ENCODE measurements at places on chromosomes 12 and 14.

DNA sequence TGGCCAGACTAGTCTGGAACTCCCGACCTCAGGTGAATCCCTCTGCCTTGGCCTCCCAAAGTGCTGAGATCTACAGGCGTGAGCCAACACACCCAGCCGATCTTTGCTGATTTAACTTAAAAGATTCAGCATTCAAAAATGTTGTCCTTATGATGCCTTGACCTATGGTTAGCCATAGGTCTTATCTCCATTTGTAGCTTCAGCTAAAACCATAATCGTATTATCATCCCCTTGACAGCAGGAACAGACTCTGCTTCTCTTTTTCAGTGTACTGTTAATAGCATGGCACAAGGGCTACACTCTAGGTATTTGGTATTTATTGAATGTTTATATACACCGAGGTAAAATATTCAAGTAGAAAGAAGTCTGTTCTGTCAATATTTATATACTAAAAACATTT is 15.3 kb downstream of the CCDC62 start:
- no peak for DNase-seq

GRCh38 chr14:79332504-79333197 is 878.7 kb downstream of the DIO2 start:
- no peak for DNase-seq

GRCh38 chr12:46764005-46764404 is 61.8 kb downstream of the SLC38A4 start:
- no peak for DNase-seq

GRCh38 chr12:85468356-85469157 is 188.5 kb downstream of the ALX1 start:
- DNase-seq, result peak; percentile 4

DNA sequence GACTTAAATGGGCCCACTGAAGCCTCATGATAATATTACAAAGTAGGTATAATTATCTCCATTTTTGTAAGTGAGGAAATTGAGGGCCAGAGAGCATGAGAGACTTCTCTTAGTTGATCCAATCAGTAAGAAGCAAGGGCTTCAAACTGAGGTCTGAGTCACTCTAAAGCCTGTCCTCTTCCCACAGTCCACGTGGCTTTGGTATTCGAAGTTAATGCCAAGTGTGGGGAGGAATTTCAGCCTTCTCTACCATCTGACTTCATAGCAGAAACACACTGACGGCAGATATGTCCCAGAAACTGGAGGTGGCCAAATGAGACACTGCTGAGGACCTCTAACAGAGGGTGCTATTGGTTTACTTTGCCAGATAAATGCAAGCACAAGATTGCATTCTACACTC is 114.4 kb upstream of the OVCH1 start:
- DNase-seq, result no peak

DNA sequence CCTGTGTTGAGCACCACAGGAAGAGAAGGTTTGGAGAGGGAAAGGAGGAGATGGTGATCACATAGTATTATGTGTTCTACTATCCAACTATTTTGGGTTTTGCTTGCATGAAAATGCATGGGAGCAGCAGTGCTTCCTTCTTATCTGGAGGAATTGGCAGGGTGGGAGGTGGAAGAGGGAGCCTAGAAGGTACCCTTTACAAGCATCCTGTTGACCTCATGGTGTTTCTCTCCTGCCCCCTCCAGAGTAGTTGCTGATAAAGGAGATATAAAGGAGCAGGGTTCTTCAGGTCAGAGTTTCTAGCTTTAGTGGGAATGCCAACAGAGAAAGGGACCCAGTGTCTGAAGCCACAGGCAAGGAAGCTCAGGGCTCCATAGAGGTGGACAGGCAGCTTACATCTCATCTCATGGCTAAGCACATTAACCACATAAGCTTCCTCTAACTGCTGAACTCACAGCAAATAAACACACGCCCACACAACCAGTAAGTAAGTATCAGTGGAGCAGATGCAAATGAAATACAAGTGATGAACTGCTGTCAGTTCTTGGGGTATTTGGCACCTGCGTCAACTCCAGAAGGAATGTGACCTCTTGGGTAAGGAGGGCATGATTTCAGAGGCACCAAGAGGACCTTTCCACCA is 174.2 kb upstream of the SLC38A2 start:
- DNase-seq, result peak; percentile 8

- no peak for DNase-seq
Observed at GRCh38 chr14:72649603-72650227, 244.2 kb downstream of the DPF3 start.

DNA sequence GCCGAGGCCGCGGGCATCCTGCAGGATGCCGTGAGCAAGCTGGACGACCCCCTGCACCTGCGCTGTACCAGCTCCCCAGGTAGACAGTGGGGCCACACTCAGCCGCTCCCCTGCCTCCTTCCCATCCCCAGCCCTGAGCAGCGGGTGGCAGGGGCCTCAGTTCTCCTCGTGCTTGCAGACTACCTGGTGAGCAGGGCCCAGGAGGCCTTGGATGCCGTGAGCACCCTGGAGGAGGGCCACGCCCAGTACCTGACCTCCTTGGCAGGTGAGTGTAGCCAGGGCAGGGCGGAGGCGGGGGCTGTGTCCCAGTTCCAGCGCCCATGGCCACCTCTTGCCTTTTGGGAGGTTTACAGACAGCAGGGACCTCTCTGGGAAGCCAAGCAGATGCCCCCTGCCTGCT is 22.9 kb downstream of the HIP1R start:
- DNase-seq, result no peak

DNA sequence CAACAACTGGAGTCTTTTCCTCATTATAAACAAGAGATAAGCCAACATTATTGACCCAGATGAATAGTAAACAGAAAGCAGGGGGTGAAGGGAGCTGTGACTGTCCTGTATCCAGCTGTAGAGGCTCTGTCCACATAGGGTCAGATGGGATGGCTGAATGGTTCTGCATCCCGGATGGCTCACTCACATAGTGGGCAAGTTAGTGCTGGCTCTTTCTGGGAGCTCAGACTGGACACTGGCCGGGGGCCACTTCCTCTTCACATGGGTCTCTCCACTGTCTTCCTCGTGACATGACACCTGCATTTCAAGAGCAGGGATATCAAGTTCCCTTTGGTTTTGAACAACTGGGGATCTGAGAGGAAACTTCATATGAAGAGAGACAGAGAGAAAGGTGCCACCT is 969.6 kb upstream of the TMEM132C start:
- DNase-seq, result no peak

- DNase-seq, result peak; percentile 8
Observed at GRCh38 chr14:75426332-75427125, 1.3 kb upstream of the JDP2 start.

Measured in CD4-positive, alpha-beta T cell treated with Interleukin-10 for 1 hour (primary cell).